ENCODE measurements at places on chromosomes 3 and 15.

- no peak for DNase-seq
These were observed 11.6 kb downstream of the PCSK6 start for GRCh38 chr15:101477851-101478362.

GRCh38 chr3:111831840-111832239, 27.2 kb upstream of the PHLDB2 start:
- no peak for DNase-seq

GRCh38 chr3:52614689-52615088, 71.0 kb downstream of the PBRM1 start:
- DNase-seq, result no peak

GRCh38 chr3:134197681-134198261, 52.9 kb downstream of the RYK start:
- DNase-seq, result peak; percentile 30

DNA sequence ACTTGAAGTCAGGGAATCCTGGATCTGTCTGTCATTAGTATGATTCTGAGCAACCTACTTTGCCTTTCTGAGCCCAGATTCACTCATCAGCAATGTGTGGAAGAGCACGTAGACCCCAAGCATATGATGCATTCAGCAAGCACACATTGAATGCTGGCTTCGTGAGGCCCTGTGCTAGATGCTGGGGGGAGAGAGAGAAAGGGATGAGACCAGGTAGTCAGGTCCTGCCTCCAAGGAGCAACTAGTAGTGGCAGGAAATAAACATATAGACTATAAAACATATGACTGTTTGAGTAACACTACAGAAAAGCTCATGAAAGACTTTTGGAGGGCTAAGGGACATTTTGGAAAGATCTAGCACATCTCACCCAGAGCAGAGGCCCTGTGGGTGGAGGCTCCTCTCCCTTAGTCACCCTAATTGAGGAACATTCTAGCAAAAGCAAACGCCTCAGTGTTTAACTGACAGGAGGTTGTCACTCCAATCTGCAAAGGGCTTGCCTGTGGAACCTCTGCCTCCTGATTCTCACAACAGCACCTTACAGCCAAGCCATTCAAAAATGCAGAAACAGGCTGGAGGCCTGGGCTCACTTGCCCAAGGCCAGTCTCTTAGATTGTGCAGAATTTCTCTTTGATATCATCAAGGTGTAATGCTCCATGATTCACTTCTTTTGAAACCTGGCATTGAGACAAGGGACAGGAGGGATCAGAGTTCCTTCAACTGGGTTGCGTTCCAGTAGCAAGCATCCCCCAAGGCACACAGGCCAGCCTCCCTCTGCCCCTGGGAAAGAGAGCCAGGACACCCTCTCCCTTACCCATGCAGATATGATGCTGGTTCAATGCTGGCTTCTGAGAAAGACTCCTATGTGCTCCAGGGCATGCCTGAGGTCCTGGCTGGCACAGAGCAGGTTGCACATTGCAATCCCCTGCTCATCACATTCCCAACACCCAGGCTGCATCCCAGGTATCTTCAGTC, 26.1 kb downstream of the STARD5 start:
- no peak for DNase-seq

- no peak for DNase-seq
These were observed 665 bp downstream of the PIGB start for GRCh38 chr15:55319537-55320237.
